Naive thymus-derived CD4-positive, alpha-beta T cell (primary cell): ENCODE measurements at places on chromosomes 5 and 9.
A peak's percentile ranks its signal among the peaks of the same experiment; 100 is the strongest.

- no peak for DNase-seq
Observed at GRCh38 chr9:78295177-78295575, 1.7 kb upstream of the PSAT1 start.

GRCh38 chr5:179763215-179763945, 30.4 kb upstream of the LTC4S start:
- DNase-seq: peak; percentile 64

- DNase-seq: peak; percentile 37
Observed at GRCh38 chr5:170275376-170275994, 22.1 kb downstream of the LCP2 start.

DNA sequence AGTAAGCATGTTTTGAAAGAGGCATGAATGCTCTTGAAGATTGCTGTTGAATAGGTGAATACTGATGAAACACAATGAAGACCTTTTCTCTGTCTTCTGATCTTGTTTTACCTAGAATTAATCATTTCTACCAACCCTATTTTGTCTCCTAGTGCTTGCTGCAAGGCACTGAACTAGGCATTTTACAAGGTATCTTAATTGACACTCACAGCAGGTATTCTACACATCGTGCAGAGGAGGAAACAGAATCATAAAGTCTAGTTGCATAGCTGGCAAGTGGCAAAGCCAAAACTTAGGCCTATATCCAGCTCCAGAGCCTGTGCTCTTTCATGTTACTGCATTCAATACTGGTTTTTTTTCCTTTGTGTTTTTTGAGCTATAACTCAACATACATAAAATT, 50.7 kb downstream of the CTNNA1 start:
- DNase-seq: no peak

- DNase-seq: no peak
Observed at GRCh38 chr5:86625148-86625547, 7.4 kb downstream of the COX7C start.
